AG20443 (cell line): ENCODE measurements at places on chromosomes 3 and 15.
A peak's percentile ranks its signal among the peaks of the same experiment; 100 is the strongest.

DNA sequence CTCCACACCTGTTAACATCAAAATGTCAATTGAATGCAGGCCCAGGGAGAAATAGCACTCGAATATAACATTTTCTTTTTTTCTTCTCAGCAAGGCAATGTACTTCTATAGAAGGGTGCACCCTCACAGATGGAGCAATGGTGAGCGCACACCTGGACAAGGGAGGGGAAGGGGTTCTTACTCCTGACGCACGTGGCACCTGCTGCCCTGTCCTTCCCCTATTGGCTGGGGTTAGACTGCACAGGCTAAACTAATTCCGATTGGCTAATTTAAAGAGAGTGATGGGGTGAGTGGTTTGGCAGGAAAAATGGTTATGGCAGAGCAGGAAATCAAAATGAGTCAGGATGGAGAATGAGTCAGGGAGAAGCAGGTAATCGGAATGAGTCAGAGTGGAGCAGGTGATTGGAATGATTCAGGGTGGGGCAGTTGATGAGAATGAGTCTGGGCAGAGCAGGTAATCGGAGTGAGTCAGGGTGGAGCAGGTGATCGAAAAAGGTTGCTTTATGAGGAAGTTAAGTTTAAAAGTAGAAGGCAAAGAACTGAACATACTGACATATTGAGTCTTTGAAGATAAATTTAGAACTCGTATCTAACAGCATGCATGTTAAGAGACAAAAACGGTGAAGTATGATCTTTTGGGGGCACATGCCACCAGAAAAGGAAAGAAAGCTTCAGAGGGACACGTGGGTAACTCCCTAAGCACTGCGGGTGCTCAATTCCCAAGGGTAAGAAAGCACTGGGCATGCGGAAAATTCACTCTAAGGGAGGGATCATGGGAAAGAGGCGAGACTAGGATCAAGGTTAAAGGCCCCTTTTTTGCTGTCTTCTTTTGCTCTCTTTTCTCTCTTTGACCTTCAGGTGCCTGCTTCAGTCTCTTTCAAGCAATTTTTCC, 72.9 kb upstream of the GALNT15 start:
- DNase-seq: no peak

GRCh38 chr15:38196076-38196475, 56.6 kb upstream of the SPRED1 start:
- no peak for DNase-seq

- DNase-seq: no peak
These were observed 108.3 kb upstream of the FGF7 start for GRCh38 chr15:49314716-49315115.

- DNase-seq: no peak
These were observed 111.8 kb upstream of the MBNL1 start for GRCh38 chr3:152156880-152157279.

- no peak for DNase-seq
These were observed 8.6 kb downstream of the VPS18 start for GRCh38 chr15:40902605-40903561.

GRCh38 chr3:153599685-153600084, 437.7 kb downstream of the RAP2B start:
- peak; percentile 90 for DNase-seq

DNA sequence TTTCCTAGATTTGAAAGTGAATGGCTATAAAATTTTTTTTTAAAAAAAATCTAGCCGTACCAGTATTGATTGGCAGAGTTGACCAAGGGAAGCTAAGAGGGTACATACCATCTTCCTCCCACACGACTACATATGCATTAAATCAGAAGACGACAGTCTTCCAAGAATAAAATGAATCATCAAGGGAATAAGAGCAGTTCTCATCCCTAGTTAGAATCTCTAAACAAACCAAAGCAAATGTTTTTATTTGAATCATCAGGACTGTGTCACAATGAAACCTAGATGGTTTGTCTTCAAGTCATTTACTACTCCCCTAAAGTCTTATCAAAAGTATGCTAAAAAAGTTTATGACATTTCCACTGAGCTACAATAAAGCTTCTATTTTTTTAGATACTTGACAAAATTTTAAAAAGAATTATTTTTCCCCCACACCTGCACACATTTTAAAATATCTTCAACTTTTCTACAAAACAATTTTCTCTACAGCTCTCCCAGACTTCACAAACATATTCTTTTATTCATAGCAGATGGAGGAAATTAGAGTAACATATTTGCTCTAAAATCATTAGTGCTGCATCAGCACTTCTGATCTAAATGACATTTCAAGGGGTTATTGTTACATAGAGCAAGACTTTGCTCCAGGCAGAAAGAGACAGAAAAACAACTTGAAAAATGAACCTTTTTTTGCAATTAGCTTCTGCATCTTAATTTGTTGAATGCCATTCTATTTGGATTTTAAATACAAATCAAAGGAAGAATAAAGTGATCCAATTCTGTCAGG, 547.1 kb downstream of the FHIT start:
- DNase-seq: peak; percentile 20

DNA sequence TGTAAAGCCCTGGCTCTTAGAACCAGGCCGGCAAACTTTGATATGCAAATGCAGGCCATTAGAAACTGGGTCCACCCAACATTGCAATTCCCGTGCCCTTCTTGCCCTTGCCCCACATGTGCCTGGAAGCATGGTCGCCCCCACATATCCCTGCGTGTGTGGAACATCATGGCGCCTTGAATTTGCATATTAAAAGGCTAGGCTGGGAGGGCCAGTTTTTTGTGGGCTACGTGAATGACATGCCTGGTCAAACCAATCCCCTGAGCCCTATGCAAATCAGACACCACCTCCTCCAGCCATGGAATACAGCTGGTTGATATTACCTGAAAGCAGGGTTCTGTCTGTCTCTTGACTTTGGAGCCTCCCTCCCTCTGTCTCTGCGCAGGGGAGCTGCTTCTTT, 58.7 kb upstream of the ARHGEF26 start:
- no peak for DNase-seq

GRCh38 chr3:107942951-107943749, 147.7 kb downstream of the CD47 start:
- peak; percentile 14 for DNase-seq

DNA sequence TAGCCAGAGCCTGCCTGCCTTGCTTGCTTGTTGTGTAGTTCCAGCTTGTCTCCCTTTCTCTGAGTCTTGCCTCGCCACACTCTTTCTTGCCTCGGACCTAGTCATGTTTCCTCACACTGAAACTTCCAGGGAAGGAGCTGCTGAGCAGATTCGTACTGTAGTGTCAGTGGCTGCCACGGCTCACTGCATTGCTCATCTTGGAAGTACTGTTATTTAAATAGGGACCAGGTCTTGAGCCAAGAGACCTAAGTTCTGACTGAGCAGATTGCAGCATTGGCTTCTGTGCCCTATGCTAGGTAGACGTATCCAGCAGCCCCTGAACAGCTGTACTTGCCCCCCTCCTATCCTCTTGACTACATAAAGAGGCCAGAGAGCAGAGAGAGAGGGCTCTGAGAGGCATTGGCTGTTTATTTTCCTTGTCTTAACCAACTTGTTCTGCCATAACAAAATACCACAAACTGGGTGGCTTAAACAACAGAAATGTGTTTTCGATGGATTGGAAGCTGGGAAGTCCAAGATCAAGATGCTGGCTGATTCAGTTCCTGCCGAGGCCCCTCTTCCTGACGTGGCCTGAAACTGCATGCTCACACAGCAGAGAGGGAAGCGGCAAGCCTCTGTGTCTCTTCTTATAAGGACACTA, 5.8 kb upstream of the RARRES1 start:
- DNase-seq: no peak

DNA sequence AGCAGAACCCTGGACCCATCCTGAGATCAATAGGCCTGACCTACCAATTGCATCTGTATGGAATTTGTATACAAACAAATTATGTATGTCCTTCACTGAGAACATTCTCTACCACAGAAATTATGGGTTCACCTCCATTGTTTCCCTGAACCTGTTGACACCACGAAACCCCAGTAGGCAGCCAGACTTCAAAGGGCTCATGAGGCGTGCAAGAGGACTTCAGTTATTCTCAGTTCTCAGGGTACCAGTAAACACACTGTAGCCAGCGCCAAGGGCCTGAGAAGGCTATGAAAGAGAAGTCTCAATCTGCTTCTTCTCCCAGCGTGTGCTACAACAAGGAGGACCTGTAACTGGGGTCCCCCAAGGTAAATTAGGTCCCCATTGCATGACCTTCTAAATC, 254.9 kb upstream of the GOLGA6L4 start:
- no peak for DNase-seq

GRCh38 chr15:71448688-71449114, 333.4 kb downstream of the THSD4 start:
- peak; percentile 65 for DNase-seq

- no peak for DNase-seq
These were observed 9.6 kb upstream of the FAM107A start for GRCh38 chr3:58586776-58587192.

GRCh38 chr3:13120289-13120927, 47.2 kb upstream of the IQSEC1 start:
- no peak for DNase-seq

DNA sequence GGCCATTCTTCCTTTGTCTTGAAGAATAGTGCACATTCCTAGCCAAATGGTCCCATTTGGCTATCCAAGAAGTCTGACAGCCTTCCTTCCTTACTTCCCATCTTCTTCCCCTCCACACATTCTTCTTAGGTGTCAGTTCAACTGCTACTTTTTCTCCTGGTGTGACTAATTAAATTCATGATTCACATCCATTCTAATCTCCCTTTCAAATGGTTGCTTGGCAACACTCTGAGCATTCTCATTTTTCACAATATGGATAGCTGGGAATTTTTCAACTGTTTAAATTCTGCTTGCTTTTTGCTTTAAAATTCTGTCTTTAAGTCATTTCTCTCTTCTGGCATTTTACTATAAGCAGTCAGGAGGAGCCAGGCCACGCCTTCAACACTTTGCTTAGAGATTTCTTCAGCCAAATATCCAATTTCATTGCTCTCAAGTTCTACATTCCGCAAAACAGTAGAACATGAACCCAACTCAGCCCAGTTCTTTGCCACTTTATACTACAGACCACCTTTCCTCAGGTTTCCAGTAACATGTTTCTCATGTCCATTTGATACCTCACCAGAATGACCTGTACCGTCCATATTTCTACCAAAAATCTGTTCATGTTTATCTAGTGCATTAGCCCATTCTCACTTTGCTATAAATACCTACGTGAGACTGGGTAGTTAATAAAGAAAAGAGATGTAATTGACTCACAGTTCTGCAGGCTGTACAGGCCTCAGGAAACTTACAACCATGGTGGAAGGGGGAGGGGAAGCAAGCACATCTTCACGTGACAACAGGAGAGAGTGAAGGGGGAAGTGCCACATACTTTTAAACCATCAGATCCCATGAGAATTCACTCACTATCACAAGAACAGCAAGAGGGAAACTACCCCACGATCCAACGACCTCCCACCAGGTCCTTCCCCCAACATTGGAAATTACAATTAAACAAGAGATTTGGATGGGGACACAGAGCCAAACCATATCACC, 31.9 kb upstream of the MCF2L2 start:
- no peak for DNase-seq

- peak; percentile 10 for DNase-seq
These were observed 492.4 kb upstream of the FRG2C start for GRCh38 chr3:75171630-75172230.

DNA sequence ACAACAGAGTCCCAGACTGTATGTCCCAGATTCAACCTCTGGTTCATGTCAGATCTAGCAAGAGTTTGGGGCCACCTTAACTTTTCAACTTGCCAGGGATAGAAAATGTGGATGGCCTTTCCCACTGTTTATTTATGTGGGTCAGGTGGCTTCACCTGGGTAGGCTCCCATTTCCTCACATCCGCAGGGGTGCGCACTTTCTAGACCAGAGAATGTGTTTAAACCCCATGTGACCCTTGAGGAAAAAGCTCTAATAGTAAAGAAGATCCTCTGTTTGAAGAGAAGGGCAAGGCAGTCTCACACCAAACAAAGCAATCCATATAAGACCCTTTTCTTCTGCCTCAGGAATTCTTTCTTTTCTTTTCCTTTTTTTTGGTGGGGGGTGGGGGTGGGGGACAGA, 167.2 kb upstream of the TSC22D2 start:
- no peak for DNase-seq

DNA sequence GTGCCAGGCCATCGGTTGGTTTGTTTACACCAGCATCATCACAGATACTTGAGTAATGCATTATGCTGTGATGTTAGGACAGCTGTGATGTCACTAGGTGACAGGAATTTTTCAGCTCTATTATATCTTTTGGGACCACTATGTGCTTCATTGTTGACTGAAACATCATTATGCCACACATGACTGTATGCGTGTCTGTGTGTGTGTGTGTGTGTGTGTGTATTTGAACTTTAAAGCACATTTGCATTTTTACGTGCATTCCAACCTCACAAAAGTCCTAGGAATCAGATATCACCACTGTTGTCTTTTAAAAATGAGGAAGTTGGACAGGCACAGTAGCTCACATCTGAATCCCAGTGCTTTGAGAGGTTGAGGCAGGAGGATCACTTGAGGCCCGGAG, 223.0 kb downstream of the TBL1XR1 start:
- DNase-seq: no peak

GRCh38 chr3:58085616-58086015, 77.4 kb downstream of the FLNB start:
- no peak for DNase-seq

DNA sequence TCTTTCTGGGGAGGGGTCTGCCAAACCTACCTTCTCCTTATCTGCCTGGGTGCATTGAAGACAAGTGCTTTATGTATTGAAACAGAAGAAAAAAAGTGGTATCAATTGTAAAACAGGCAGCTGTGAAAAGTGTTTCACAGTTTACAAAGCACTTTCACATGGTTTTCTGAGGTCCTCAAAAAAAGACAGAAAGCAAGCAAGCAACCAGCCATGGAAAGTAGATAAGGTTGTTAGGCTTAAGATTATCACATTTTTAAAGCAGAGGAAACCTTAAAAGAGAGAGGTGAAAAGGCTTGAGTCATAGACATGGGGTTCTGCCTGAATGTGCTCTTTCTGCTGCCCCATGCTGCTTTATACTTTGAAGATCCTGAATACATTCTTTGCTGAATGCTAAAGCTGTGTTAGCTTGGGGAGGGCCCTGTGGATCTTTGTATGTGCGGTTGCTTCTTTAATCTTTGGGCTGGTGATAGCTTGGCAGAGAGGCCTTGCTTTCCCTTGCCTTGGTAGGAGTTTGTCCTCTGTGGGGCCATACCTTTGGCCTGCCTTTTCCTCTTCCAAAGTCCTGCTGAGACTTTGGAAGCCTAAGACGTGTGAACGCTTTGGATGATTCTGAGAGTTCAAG, 2.6 kb downstream of the SMAD3 start:
- DNase-seq: no peak

- peak; percentile 74 for DNase-seq
These were observed 229.0 kb downstream of the ITPR1 start for GRCh38 chr3:4722103-4722502.
